Brain (organoid and tissue), 16 donors: ENCODE measurements at places on chromosomes 1 and 21. TPM values are rescaled to one million over a fixed set of nuclear protein-coding genes. Genes with fewer than 3 reads are reported as not detected.

GRCh38 chr21:39363607-39364555 is 15.0 kb upstream of the HMGN1 start:
- no peak for DNase-seq

DNA sequence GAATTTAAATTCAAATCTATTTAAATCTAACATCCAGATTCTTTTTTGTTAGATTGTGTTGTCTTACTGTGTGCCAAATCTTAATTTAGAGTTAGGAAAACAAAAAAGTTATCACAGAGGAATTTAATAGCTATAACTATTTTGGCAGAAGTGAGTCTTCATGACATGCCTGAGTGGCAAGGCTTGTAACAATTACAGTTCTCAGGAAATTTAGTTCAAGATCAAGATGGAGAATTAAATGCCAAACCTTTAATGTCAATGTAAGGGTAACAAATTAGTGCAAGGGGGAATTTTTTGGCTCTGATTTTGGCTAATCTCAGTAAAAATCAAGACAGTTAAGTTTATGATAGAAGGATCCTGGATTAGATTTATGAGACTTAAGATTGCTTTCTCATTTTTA is 58.4 kb downstream of the GDAP2 start:
- no peak for DNase-seq

DNA sequence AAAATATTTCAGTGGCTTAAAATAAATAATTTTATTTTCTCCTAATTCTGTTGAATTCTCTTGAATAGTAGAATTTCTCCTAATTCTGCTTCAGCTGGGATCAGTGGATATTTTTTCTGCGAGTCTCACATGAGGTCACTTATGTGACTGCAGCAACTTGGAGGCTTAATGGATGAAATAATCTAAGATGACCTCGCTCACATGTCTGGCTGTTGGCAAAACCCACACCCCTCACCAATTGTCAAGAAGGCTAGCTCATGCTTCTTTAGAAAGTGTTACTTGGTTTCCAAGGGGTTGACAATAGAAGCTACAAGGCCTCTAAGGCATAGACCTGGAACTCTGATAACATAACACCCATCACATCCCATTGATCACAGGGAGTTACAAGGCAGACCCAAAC is 156.9 kb upstream of the DPYD start:
- DNase-seq, result no peak

HEYL gene
- 10.7 TPM for polyA plus RNA-seq

ABCG1 gene
- 31.4 TPM for polyA plus RNA-seq

TRAF3IP3 gene
- 0.44 TPM for polyA plus RNA-seq

VSIG8 gene
- polyA plus RNA-seq, result not detected

TMEM201 gene
- polyA plus RNA-seq, result 34.2 TPM

CELA2B gene
- polyA plus RNA-seq, result not detected

- peak; percentile 34 for DNase-seq
Measured at GRCh38 chr1:50633465-50633864, 210.2 kb upstream of the DMRTA2 start.
